ENCODE measurements at places on chromosomes 7 and 10.

GRCh38 chr10:131178521-131179331 is 132.8 kb downstream of the TCERG1L start:
- DNase-seq = no peak

DNA sequence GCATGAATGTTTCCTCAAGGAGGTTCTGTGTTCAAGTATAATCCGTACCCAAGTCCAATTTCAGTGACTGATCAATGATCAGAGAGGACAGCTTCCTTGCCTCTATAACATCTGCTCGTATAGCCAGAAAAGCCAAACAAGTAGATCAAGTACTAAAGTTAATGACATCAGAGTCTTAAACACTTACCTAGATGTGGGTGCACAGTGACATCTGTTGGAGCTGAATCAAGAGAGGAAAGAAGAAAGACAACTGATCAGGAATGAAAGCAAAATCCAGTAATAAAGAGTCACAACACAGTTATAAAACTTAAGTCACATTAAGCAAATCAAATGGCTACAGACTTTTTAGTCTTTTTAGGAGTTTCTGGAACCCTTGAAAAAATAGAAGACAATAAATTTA is 236.5 kb downstream of the RELN start:
- DNase-seq = no peak

DNA sequence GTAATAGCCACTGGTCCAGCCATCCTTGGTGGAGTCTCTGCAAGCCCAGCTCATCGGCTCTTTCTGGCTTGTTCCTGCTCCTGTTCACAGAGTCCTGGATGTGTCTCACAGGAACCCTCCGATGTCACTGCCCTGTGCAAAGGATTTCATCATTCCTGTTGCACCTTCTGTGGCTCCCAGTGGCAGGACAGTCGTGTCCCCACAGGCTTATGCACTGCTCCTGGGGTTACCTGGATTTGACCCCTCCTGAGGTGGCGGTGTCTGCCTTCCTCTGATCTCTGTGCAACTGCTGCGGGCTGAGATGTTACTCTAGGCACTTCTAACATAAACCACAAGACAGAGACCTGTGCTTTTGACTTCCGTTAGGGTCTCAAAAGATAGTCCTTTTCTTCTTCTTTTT is 30.6 kb downstream of the APBB1IP start:
- no peak for DNase-seq

DNA sequence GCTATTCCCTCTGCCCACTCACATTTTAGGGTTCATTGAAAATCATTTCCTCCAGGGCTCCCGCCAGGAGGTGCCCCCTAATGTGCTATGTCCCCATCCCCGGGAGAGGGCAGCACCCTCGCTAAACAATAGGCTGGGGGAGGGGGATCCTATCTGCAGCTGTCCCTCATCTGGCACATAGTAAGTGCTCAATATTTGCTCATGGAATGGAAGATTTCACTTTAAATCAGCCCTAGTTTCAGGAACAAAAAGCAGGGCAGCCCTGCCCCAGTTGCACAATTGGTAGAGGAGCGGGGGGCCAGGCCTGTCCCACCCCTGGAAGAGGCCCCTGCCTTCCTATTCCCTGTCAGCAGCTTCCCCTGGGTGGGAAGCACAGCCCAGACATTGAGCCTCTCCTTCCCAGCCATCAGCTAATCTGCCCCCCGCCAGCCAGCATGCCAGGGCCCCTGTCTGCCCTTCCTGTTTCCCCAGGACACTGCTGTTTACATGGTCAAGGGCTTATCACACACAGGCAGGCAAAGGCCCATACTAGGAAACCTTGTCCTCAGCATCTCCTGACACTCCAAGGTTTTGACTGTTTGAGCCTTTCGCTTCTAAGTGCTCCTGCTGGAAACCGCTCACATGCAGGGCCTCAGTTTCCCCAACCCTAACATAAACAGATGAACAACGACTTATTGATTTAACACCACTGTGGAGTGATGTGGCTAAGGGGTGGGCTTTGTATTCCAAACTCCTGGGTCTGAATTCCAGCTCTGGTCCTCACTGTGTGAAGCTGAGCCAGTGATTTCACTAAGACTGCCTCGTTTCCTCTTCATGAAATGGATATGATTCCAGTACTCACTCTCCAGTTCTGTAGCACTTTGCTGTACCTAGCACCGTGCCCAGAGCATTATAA is 130.7 kb upstream of the ZMIZ1 start:
- no peak for DNase-seq

DNA sequence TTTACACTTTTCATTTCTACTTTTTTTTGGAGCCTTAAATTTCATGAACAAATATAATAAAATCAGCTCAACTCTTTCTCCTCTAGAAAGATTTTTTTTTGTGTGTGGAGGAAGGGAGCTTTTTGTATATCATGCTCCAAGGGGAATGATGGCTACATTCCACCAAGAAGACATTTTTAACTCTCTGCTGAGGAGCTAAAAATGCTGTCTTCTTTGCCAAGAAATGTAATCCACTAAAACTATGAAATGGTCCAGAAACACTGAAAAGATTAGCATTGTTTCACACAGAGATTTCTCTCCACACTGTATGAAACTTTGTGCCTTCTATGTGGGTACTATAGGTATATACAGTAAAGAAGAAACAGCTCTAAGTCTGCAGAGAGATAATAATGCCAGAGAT is 74.1 kb upstream of the ANK3 start:
- no peak for DNase-seq

- peak; percentile 21 for DNase-seq
Measured at GRCh38 chr10:71314028-71314693, 4.9 kb upstream of the SLC29A3 start.

GRCh38 chr7:50477640-50478039 is 27.5 kb upstream of the FIGNL1 start:
- DNase-seq = no peak

GRCh38 chr10:116691635-116692034 is 50.7 kb downstream of the HSPA12A start:
- no peak for DNase-seq

DNA sequence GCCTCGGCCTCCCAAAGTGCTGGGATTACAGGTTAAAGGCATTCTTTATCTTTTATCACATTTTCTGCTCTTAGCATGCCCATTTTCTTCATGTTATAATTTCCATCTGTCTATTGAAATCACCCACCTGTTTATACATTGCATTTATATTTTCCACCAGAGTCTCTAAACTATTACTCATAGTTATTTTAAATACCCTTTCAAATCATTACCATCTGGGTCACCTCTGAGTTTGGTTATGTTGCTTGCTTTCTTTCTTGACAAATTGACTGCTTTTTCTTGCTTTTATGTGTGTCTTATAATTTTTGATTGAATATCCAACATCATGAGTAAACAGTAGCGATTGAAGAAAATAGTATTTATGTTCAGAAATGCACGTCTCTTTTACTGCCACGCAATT is 71.4 kb downstream of the TMEM270 start:
- no peak for DNase-seq

DNA sequence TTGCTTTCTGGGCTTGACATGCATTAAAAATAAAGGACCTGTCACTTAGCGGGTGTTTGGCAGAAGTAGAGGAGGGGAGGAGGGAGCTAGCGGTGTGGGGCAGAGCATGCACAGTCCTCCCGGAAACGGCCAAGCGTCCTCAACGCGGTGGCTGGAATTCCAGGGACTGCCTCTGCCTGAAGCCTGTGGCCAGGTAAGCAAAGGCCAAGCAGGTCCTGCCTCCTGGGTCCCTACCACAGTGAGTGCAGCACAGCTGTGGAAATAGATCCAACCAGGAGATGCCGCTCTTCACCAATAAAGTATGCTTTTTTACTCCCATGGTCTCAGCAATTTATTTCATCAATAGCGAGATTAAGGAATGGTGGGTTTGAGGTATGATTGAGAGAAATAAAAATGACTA is 323.4 kb downstream of the WDR37 start:
- no peak for DNase-seq

DNA sequence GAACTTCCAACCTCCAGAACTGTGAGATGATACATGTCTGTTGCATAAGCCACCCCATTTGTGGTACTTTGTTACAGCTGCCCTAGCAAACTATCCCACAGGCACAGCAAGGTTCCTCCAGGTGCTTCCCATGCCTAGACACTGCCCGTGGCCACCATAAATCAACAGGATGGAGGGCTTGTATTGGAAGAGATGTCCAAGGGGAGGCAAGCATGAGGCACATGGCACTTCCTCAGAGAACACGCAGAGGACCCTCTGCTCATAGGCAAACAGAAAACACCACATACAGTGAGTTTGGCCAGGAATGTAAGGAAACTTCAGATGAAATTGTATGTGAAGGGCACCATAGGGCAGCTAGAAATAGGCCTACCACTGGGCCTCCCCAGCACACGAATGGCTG is 291.1 kb downstream of the GRID1 start:
- DNase-seq = no peak

DNA sequence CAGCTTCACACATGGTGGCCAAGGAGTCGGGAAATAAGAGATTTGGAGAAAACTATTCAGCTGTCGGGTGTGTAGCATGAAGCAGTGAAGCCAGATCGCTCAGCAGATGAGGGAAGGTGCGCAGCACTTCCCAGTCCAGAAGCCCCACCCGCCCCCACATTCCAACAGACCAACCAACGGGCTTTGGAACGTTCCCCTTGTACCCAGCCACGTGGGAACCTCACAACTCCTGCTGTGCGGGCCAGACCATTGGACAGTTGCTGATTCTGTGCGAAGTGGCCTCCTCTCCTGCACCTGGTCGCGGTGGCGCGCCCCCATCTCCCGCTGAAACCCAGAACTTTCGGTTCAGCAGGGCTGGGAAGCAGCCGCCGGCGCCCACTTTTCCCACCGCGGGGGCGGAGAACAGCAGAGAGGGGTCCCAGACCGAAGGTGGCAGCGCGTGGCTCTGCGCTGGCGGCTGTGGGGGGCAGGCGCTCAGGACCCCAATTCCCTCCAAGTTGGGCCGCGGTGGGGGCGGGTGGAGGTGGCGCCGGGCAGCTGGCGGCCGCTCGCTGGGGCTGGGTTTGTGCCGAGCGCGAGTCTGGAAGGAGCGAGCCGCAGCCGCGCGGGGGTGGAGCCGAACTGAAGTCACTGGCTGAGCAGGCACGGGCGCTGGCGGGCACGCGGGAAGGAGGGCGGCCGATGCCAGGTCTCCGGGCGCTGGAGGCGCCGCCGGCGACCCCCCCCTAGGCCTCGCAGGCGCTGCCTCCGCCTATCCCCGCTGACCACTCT is 1301.5 kb upstream of the SORCS1 start:
- DNase-seq = no peak

All from stimulated activated CD4-positive, alpha-beta T cell treated with anti-CD3 and anti-CD28 coated beads, Interleukin-4, amount 100 ng/mL, for 48 hours (primary cell).